Tracheal epithelial cell (primary cell): ENCODE measurements at places on chromosomes 3 and 15. TPM values are rescaled to one million over a fixed set of nuclear protein-coding genes. Genes with fewer than 3 reads are reported as not detected.

CCR5 gene
- not detected in 2 replicates for total RNA-seq

CPEB1 gene
- total RNA-seq: under 0.01 TPM in 1 of 2 replicates, not detected in the other

C3orf22 gene
- not detected in 2 replicates for total RNA-seq

ZNF35 gene
- total RNA-seq: 14.9 and 15.1 TPM in 2 replicates

GABRB3 gene
- 0.48 and 2.6 TPM in 2 replicates for total RNA-seq

CYP1A2 gene
- not detected in 2 replicates for total RNA-seq

DTX3L gene
- 9.4 and 15.2 TPM in 2 replicates for total RNA-seq

RPUSD2 gene
- total RNA-seq: 16.8 and 19.8 TPM in 2 replicates

SPATA12 gene
- total RNA-seq: not detected in 2 replicates

MYLK gene
- total RNA-seq: 8.7 and 41.4 TPM in 2 replicates

COL6A5 gene
- not detected in 2 replicates for total RNA-seq

CKMT1B gene
- 10.4 and 11.8 TPM in 2 replicates for total RNA-seq

SHQ1 gene
- total RNA-seq: 15.9 and 20.9 TPM in 2 replicates

PRSS50 gene
- total RNA-seq: not detected in 2 replicates

IL5RA gene
- not detected in 2 replicates for total RNA-seq
